Cortex of kidney (tissue), 1 donor: ENCODE measurements at places on chromosomes 4 and X.

- no peak for DNase-seq
Observed at GRCh38 chrX:2609431-2610238, 81.5 kb upstream of the CD99 start.

GRCh38 chr4:47478804-47479203 is 6.3 kb upstream of the ATP10D start:
- DNase-seq: no peak

DNA sequence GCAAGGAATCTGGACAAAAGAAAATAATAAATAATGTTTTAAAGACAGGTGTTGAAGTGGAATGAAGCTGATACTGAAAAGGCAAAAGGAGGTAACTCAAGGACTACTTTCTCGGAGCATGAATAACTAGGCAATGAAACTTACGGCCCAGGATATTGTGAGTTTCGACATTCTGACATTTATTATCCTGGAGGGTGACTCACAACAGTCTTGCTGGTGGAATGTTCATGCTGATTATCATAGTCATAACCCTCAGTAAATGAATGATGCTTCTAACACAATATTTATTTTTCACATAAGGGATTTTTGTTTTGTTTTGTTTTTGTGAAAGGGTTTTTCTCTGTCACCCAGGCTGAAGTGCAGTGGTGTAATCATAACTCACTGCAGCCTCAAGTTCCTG is 147.0 kb upstream of the HPGD start:
- no peak for DNase-seq

GRCh38 chr4:112905728-112906127 is 143.7 kb upstream of the ANK2 start:
- no peak for DNase-seq

- DNase-seq: no peak
Observed at GRCh38 chr4:122978109-122978508, 55.7 kb upstream of the NUDT6 start.

DNA sequence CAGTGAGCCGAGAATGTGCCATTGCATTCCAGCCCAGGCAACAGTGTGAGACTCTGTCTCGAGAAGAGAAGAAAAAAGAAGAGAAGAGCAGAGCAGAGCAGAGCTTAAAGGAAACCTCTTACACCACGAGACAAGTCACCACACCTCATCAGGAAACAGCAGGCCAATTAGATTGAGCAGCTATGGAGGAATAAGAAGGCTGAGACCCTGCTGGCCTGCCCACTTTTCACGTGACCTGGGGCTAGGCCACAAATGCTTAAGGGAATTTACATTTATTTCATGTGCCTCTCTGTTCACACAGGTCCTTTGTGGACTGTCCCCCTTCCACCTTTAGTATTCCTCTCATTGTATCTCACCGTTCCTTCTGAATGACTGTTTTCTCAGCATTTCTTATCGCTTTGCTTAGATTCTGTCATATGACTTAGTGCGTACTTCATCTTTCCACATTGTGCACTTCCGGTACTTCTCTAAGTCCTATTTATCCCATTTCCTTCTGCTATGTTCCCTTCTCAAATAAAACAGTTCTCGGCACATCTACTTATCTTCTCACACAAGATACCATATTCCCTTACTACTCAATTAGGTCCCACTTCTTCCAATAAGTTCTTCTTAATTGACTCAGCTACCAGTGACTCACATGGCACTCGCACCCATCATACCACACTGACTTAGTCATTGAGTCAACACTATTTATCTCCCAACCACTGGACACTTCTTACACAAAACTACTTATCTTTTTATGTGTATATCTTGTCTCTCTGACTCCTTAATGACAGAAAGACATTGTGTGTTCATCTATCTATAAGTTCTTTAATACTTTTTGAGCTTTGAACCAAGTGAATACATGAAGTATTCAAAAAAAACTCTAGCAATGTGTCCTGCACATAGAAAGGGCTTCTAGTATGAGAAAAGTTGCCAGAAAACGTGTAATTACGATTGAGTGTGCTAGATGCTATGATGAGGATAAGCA is 11.0 kb downstream of the CUL4B start:
- no peak for DNase-seq

DNA sequence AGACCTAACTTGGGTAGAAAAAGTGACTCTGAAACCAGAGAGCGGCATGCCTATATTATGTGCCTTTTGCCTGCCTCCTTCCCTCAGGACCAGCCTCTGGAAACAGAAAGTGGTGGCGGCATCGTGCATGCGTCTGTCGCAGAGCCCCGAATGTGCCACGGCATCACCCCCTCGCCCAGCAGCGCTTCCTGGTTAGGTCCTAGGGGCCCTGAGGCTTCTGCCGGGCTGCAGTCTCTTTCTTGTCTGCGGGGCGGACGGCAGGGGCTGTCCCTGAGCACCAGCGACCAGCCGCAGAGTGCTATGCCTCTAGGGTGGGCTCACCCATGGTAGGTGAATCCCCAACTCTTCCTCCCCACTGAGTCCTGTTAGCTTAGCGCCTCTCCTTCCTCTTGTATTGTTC is 68.7 kb downstream of the VSIG4 start:
- no peak for DNase-seq

- DNase-seq: no peak
Observed at GRCh38 chr4:40363382-40363920, 28.3 kb downstream of the CHRNA9 start.

DNA sequence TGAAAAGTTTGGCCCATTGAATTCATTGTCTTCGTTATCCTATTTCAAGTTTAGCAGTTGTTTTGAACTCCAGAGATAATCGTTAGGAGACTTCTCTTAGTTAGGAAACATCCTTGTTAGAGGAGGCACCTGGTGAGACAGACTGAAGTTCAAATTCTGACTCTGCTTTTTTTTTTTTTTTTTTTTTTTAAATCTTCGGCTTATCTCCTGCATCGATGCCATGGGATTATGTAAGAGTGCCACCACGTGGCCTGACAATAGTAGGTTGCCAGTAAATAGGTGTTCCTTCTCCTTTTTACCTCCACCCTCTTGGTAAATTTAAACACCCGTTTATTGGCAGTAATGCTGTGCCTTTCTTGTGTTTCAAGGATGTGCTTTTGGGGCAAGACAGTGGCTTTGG is 149.3 kb downstream of the SOWAHB start:
- no peak for DNase-seq

GRCh38 chr4:134126955-134127354 is 74.6 kb downstream of the PABPC4L start:
- no peak for DNase-seq

- no peak for DNase-seq
Observed at GRCh38 chr4:145878501-145879435, 59.9 kb downstream of the ZNF827 start.

- DNase-seq: no peak
Observed at GRCh38 chr4:4411906-4412305, 25.0 kb downstream of the NSG1 start.

DNA sequence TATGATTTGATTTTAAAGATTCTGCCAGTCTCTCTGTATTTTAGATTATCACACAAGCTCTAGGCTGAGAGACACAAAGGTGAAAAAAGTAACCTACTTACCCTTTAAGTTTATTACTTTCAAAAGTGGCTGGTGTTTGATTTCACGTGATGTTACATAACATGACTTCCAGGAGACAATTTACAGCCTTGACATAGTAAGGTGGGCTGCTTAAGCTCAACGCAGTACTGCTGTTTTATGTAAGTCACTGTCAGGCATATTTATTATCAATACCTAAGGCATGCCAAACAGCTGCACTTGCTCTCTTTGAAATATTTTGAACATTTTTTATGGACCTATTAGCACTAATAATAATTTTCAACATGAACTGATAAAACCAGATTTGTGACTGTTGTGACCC is 451.5 kb upstream of the FAM241A start:
- no peak for DNase-seq
